ENCODE measurements at places on chromosomes 1 and 21. TPM values are rescaled to one million over a fixed set of nuclear protein-coding genes. Genes with fewer than 3 reads are reported as not detected.

Gene PADI3
- total RNA-seq, result 0.14 TPM

Gene TMEM69
- total RNA-seq, result 7.7 TPM

Gene SLC44A5
- under 0.01 TPM for total RNA-seq

Gene UBL4B
- not detected for total RNA-seq

Gene IVL
- total RNA-seq, result 1.1 TPM

Gene LCE2B
- total RNA-seq, result not detected

Gene SLC25A33
- total RNA-seq, result 7.1 TPM

Gene FCRL2
- total RNA-seq, result not detected

Gene AMIGO1
- 1.0 TPM for total RNA-seq

Gene TBCE
- 20.2 TPM for total RNA-seq

Gene PGBD5
- not detected for total RNA-seq

Gene PPM1J
- total RNA-seq, result 1.6 TPM

Gene SNRPE
- 93.6 TPM for total RNA-seq

Gene RHCE
- total RNA-seq, result 1.8 TPM

Gene TRAF3IP3
- not detected for total RNA-seq

Gene MAN1C1
- total RNA-seq, result 0.65 TPM

Gene UBAP2L
- total RNA-seq, result 122 TPM

Gene FAM78B
- 0.32 TPM for total RNA-seq

Gene NAV1
- total RNA-seq, result 123 TPM

Gene SPRR4
- total RNA-seq, result not detected

Gene PER3
- 4.5 TPM for total RNA-seq

Gene B3GALT5
- 0.37 TPM for total RNA-seq

Gene RCC2
- 64.3 TPM for total RNA-seq

Gene USH2A
- not detected for total RNA-seq

Gene SLC22A15
- total RNA-seq, result 4.5 TPM

Gene OXCT2
- 0.30 TPM for total RNA-seq

Gene CASQ2
- not detected for total RNA-seq

Gene EFNA3
- total RNA-seq, result 1.8 TPM

Gene RGS1
- total RNA-seq, result not detected

Gene CNST
- total RNA-seq, result 21.1 TPM

Gene MEX3A
- 3.3 TPM for total RNA-seq

Gene NCDN
- total RNA-seq, result 42.5 TPM

Gene TCHH
- not detected for total RNA-seq

Gene SPATA17
- total RNA-seq, result 0.55 TPM

Gene CLDN17
- not detected for total RNA-seq

Gene TRAPPC10
- total RNA-seq, result 22.0 TPM

Gene GPX7
- 19.3 TPM for total RNA-seq

Gene HIVEP3
- total RNA-seq, result 6.6 TPM

Gene LGALS8
- total RNA-seq, result 51.6 TPM

Gene ZNF670
- total RNA-seq, result 2.2 TPM

Gene OVAAL
- total RNA-seq, result not detected

Gene OLIG2
- total RNA-seq, result not detected

Gene KDF1
- not detected for total RNA-seq

Gene BRINP3
- 0.65 TPM for total RNA-seq

Gene SH3D21
- total RNA-seq, result 10.5 TPM

Gene TMEM269
- not detected for total RNA-seq

Gene SLC25A34
- total RNA-seq, result 0.69 TPM

Gene SLAMF9
- total RNA-seq, result 0.09 TPM

Gene APOBEC4
- not detected for total RNA-seq

Gene SLC66A1
- 13.4 TPM for total RNA-seq

Gene FOXD2
- not detected for total RNA-seq

Gene LORICRIN
- not detected for total RNA-seq

Gene HNRNPU
- total RNA-seq, result 378 TPM

Data from smooth muscle cell of the umbilical artery (primary cell).